Mucosa of descending colon (tissue), 3 donors: ENCODE measurements at places on chromosomes 3 and 15.

- no peak for DNase-seq
Measured at GRCh38 chr3:169289273-169289672, 374.2 kb downstream of the MECOM start.

- peak; percentile 88 for DNase-seq
Measured at GRCh38 chr15:43775411-43775965, 1.3 kb downstream of the ELL3 start.

DNA sequence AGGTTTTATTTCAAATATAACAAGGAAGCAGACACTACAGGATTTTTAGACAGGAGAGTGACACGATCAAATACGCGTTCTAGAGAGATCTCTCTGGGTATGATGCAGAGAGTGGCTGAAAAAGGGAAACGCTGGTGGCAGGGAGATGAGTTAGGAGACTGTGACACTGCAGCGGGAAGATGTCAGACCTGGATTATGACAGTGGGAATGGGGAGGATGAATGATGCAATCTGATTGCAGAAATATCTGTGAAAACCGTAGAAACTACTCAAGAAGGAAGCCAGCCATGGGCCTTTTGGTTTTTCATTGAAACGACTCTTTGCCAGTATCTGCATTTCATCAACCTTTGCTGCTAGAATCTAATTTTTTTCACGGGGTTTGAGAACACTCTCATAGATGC, 157.9 kb downstream of the FAM43A start:
- DNase-seq: no peak

DNA sequence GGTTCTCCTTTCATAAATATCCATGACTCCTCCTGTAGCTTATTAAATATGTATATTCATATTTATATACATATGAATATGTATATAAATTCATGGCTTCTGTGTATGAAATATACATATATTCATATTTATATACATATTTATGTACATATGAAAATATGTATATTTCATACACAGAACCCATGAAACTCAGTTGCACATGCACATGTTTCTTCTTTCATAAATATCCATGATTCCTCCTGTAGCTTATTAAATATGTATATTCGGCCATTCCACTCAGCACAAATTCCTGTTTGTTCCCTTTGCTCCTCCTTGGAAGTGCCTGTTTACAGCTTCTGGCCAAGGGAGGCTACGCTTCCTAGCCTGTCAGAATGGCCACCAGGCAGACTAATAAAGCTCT, 221.6 kb downstream of the IL5RA start:
- no peak for DNase-seq

- DNase-seq: no peak
Measured at GRCh38 chr3:127366383-127366782, 78.5 kb upstream of the PRR20G start.

- peak; percentile 52 for DNase-seq
Measured at GRCh38 chr3:71444028-71444860, 139.3 kb downstream of the FOXP1 start.

DNA sequence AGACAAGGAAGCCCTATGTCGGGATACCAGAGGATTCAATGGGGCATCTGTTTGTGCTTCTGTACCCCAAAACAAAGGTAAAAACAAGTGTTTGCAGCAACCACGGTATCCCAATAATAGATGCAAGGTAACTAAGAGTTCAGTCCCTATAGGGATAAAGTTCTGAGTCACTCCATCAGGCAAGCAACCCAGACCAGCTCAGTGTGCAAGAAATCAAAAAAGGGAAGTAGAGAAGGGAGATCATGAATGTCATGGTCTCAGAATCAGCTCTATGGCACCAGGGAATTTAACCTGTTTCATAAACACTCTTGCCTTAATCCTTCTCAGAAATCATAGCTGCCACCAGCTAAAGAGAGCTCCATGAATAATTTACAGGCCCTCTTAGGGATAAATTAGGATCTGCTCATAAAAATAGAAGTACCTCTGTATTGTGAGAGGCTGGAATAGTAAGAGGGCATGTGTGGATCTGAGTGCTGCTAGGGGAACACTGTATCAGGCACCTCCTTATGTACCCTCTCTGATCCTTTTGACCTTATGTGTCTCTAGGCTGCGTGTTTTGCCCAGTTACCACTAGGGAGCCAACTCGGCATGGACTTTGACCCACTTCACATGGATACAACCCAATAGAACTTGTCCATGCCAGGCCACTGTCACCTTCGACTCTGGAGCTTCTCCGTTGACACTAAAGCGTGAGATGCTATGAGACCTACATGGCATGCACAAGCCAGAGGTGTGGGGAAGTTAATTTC, 754.6 kb downstream of the AGBL1 start:
- no peak for DNase-seq

- DNase-seq: no peak
Measured at GRCh38 chr15:61379005-61379404, 149.9 kb upstream of the RORA start.

GRCh38 chr3:70840106-70840870, 527.9 kb upstream of the MDFIC2 start:
- DNase-seq: no peak

- no peak for DNase-seq
Measured at GRCh38 chr15:49328941-49329340, 94.1 kb upstream of the FGF7 start.

DNA sequence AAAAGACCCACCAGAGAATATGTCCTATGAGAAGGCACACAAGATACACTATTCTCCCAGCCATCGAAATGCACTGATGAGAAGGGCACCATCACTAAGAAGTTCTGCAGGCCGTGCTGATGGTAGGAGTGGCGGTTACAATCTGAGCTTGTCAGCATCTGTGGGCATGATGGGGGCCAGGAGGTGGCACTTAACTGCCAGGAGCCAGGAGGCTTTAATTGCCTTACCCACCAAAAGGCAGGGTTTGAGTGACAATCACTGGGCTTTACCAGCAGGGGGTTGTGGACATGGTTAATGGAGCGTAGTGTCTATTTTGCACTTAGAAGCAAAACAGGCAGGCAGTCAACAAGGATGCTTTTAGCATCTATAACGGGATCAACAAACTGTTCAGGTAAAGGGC, 16.0 kb upstream of the SQOR start:
- no peak for DNase-seq

- no peak for DNase-seq
Measured at GRCh38 chr15:56786966-56787365, 53.7 kb upstream of the ZNF280D start.

DNA sequence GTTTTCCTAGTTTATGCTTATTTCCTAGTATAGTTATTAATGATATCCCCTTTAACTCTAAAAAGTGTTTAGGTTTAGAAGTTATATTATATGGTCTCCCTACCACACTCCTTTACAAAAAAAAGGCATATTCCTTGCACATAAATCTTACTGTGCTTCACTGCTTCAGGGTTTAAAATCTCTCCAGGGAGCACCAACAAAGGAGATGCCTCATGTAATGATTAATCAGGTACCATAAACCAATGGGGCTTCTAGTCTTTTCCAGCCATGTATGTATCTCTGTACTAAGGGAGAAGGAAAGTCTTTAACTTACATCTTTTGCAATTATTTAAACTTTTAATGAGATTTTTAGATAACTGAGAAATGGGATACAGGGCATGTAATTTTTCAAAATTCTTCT, 91.5 kb upstream of the RBMS3 start:
- no peak for DNase-seq

GRCh38 chr3:182710557-182711157, 82.6 kb upstream of the ATP11B start:
- DNase-seq: no peak

DNA sequence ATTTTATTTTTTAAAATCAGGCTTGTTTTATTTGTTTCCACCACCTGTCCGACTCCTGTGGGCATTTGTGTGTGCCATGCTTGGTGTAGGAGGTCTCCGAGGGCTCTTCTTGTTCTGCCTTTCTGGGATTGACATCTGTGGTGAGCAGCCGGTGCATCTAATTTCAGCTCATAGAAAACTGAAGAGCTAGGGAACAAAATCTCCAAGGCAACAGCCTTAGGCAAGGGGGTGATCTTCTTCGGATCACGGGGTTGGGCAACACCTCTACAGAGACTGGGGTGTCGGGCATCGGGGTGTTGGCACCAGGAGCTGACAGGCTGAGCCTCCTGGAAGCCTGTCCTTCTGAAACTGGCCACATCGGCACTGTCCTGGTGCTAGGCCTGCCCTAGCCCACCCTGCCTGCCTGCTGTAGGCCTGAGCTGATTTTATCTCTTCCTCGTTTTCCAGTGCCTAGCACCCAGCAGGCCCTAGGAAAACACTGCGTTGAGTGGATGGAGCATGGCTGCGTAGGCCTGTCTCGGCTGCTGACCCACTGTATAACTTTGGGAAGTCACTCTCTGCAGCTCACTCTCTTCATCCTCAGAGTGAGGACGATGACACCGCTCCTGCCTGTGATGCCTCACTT, 10.3 kb downstream of the CHCHD6 start:
- no peak for DNase-seq

DNA sequence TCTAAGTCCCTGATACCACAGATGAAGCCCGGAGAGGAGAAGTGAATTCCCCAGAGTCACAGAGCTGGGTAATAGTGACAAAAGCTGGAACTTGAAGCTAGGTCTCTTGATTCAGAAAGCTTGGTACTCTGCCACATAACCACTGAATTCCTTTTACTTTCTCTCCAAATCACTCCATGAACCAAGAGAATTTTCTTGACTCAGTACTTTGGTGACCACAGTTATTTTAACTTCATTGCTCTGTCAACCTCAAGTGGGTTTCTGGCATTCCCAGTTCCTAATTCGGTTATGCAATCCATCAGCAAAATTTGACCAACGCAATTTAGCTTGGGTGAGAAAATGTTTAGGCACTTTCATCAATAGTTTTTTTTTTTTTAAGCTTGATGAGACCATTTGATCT, 61.0 kb upstream of the PPARG start:
- DNase-seq: no peak

GRCh38 chr3:44419923-44420650, 57.4 kb downstream of the ZNF445 start:
- DNase-seq: no peak

GRCh38 chr3:5128849-5129248, 6.8 kb downstream of the ARL8B start:
- no peak for DNase-seq

GRCh38 chr15:63191895-63192618, 2.7 kb downstream of the RAB8B start:
- peak; percentile 42 for DNase-seq

GRCh38 chr15:29970402-29970695, 112.4 kb upstream of the GOLGA8J start:
- no peak for DNase-seq

DNA sequence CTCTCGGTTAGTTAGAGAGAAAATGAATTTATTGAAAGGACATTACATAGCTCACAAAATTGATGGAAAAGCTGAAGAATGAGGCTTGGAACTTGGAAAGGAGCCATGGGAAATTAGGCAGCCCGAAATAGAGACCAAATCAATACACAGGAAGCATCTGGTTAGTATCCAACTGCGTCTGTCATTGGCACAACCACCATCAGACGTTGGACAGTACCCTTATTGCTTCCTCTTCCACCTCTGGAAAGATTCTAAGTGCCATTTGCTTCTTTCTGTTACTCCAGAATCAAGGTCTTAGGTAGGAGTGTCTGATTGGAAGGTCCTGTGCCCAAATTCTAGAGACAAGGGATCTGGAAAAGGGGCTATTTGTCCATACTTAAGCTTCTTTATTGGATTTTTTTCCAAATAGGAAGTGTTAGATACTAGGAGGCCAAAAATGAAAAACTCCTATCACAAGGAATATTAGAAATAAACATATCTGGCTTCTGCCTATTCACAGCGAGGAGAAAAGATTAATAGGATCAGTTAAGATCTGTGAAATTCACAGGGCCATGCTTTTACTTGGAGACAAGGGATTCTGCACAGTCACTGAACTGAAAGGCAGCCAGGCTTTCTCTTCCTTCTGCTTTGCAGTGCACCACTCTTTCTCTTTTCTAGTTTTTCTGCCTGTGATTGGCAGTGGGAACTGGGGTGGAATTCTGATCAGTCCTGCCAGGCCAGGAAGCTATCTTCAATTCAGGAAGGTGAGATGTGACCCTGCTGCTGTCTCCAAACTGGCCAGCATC, 10.7 kb upstream of the HACD2 start:
- no peak for DNase-seq

- no peak for DNase-seq
Measured at GRCh38 chr15:67824197-67824968, 926 bp upstream of the SKOR1 start.

DNA sequence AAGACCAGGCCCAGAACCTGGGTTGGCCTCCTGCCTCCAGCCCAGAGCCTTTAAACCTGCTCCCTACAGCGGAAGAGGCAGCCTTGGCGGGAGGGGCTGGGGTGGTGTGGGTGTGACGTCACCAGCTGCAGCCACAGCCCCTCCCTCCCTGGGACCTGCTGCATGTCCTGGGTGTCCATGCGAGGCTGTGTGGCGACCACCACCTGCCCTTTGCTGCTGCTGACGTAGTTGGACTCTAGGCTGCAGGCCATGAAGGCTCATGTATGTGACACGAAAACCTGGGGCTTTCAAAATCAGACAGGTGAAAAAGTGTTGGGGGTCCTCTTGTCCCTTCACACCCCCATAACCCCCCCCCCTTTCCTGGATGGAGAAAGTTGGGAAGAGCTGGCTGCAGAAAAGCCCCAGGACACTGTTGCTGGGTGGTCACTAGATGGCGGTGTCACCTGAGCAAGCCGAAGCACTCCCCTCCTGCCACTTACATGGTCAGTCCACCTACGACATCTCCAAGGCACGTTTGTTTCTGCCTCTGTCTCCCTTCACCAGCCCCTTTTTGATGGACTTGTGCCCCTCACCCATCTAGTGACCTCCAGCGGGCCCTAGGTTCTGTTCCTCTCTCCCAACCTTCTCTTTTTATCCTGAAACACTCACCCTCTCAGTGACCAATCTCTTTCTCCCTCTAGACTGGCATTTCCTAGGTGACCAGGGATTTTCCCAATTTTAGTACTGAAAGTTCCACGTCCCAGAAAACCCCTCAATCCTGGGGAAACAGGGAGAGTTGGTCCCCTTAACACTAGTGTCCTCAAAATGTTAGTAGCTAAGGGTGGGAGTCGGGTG, 35.2 kb downstream of the SLC6A20 start:
- peak; percentile 57 for DNase-seq

DNA sequence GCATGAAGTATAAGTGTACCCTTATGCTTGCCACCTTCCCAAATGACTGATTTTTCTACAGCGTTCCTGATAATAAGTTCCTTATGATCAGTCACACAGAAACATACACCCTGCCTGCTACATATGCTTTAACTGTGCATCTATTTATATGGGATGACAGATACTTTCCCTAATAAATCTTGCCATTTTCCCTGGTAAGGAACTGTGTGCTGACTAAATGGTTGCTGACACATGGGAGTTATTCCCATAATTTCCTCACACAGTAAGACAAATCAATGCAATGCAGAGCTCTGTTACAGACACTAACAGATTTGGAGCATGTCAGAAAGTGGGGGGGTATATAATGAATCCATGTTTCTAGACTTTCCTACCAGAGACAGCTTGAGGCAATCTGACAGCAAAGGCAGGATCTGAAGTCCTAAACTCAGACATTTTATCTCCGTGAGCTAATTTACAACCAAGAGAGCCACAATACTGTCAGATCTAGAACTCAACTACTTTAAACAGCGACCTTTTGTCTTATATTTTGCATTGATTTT, 86.9 kb upstream of the TCF12 start:
- DNase-seq: no peak
